Jurkat, Clone E6-1 (cell line): ENCODE measurements at places on chromosomes 13 and 19.
A peak's percentile ranks its signal among the peaks of the same experiment; 100 is the strongest.

DNA sequence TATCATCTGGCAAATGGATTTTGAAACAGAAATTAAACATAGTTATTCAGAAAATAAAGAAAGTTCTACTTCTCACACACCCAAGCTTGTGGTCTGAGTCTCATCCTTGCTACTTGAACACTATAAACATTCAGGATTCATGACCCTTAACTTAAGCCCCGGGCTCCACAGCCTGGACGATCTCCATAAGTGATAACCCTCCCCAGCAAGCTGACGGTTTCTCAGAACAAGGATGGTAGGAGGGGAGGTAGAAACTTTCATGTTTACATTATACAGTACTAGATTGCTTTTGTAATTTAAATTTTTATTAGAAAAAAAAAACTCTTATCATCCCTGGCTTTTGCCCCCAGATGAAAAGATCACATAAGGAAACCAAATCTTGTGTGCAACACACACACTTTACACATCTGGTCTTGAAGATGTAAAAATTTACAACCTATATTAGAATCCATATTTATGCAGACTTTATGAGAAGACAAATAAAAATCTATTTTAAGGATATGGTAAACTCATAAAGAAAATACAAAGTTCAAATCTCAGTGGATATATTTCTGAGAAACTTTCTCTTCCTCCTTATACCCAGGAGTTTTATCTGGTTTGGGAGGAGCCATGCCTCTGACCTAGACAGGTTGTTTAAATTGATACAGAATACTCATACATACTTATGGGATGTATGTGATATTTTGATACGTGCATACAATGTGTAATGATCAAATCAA, 20.0 kb upstream of the ATP12A start:
- no peak for DNase-seq

- DNase-seq = no peak
Measured at GRCh38 chr19:32735936-32736335, 16.4 kb downstream of the TDRD12 start.

GRCh38 chr13:36082396-36082795, 48.8 kb downstream of the DCLK1 start:
- no peak for DNase-seq

DNA sequence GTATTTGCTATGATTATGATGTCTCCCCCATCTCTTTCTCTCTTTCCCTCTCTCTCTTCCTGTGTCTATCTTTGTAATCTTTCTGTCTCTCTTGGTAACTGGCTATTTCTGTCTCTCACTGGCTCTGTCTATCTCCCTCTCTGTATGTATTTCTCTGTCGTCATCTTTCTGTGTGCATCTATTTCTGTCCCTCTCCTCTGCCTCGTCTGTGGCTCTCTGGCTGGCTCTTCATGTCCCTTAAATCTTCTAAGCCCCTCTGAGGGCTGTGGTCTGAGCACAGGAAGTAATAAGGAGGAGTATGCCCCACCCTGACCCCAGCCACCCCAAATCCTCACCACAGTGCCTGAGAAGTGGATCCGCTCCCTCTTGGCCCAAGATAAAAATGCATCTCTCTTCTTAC, 104.4 kb downstream of the DNAJC15 start:
- DNase-seq = peak; percentile 17

DNA sequence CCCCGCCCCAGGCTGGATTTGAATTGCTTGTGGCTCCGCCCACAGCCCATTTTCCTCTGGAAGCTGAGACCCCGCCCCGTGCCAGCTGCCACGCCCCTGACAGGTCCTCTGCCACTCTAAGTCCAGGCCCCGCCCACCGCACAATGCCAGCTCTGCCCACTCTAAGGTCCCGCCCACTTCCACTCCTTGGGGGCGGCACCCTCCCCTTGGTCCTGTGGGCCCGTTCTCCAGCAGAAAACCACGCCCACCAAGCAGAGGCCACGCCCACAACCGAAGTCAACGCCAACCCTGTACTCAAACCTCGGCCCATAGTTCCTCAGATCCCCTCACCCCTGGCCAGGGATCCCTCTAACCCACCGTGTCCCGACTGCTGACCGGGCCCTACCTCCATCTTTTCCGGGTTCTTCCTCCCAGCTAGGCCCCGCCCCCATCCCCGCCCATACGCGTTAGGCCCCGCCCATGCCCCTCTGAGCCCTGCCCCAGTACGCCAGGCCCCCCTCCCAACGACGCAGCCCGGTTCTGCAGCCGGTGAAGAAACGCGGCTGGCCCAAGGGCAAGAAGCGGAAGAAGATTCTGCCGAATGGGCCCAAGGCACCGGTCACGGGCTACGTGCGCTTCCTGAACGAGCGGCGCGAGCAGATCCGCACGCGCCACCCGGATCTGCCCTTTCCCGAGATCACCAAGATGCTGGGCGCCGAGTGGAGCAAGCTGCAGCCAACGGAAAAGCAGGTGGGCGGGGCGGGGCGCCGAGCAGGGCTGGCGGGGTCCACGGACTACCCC, 1.3 kb downstream of the HMG20B start:
- peak; percentile 92 for DNase-seq

- no peak for DNase-seq
Measured at GRCh38 chr19:30224689-30225606, 147.2 kb upstream of the ZNF536 start.

GRCh38 chr13:66154354-66154753, 1075.8 kb downstream of the PCDH9 start:
- no peak for DNase-seq

- no peak for DNase-seq
Measured at GRCh38 chr19:51480590-51480989, 2.3 kb downstream of the CEACAM18 start.

DNA sequence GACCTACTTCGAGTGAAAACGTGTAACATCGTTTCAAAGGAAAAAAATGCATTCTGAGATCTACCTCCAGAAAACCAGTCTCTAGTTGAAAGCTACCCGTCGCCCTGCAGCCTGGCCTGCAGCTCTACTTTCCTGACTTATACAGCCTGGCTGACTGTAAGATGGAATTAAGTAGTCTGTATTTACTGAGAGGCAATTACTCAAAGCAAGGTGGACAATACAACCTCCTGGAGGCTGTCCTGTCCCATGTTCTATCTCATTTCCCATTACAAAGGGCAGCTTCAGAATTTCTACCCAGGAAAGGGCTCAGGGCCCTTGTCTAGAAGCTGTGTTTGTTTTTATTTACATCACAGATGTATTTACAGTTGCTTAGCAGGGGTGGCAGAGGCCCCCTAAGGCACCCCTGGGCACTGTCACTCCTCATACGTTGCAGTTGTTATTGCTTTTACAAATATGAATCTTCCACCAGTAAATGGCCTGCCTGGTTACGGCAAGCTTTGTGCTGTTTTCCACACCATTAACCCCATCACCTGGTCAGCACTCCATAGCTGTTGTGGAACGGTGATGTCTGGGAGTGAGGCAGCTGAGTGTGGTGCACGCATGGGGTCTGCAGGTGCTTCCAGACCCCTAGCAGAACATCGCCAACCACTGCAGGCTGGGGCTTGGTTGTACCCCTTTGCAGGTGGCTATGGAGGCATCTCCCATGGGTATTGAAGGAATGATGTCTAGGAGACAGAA, 46.3 kb upstream of the MTIF3 start:
- DNase-seq = no peak

- peak; percentile 83 for DNase-seq
Measured at GRCh38 chr19:40529093-40529954, 47.3 kb upstream of the SHKBP1 start.

DNA sequence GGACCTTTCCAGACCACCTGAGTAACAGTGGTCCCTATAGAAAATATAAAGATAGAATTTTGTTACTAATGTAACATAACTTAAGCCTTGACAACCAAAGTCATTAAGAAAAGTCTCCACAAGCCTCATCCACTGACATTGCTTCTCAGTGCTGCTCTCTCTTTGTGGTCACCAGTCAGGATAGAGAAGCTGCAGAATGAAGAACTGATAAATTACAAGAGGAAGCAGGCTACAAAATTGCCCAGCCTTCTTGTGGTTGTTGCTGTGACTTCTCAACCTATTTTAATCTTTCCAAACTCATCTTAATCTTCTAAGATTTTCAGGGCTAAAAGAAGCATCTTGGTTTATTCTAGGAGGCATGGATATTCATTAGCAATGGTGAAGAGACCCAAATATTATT, 343.8 kb downstream of the MZT1 start:
- DNase-seq = no peak

DNA sequence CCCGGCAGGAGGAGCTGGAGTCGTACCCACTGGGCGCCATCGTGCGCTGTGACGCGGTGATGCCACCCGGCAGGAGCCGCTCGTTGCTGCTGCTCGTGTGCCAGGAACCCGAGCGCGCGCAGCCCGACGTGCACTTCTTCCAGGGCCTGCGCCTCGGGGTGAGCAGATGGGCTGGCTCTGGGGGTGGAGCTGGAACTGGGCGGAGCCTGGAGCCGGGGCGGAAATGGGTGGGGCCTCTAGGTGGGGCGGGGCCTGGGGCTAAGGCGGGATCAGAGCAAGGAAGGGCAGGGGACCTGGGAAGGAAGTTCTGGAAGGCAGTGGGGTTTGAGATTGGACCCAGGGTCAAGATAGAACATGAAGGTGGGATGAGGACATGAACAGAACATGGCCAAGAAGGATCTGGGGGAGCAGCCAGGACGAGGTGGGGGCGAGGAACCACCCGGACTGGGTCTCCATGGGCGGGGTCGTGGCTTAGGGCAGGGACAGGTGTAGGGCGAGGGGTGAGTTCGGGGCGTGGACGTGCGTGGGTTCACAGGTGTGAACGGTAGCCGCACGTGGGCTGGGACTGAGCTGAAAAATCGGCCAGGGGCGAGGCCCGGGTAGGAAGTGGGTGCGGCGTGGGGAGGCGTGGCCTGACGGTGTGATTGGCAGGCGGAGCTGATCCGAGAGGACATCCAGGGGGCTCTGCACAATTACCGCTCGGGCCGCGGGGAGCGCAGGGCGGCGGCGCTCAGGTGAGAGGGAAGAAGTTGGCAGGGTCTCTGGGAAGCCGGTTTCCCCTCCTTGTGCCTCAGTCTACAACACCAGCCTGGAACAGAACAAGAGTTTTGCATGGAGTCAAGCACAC, 4.7 kb downstream of the EPS8L1 start:
- peak; percentile 82 for DNase-seq

GRCh38 chr13:98377635-98378378, 199.1 kb downstream of the STK24 start:
- no peak for DNase-seq

- peak; percentile 7 for DNase-seq
Measured at GRCh38 chr19:41994521-41994971, 516 bp upstream of the ATP1A3 start.

GRCh38 chr19:28642787-28643683, 569.9 kb downstream of the UQCRFS1 start:
- DNase-seq = no peak

DNA sequence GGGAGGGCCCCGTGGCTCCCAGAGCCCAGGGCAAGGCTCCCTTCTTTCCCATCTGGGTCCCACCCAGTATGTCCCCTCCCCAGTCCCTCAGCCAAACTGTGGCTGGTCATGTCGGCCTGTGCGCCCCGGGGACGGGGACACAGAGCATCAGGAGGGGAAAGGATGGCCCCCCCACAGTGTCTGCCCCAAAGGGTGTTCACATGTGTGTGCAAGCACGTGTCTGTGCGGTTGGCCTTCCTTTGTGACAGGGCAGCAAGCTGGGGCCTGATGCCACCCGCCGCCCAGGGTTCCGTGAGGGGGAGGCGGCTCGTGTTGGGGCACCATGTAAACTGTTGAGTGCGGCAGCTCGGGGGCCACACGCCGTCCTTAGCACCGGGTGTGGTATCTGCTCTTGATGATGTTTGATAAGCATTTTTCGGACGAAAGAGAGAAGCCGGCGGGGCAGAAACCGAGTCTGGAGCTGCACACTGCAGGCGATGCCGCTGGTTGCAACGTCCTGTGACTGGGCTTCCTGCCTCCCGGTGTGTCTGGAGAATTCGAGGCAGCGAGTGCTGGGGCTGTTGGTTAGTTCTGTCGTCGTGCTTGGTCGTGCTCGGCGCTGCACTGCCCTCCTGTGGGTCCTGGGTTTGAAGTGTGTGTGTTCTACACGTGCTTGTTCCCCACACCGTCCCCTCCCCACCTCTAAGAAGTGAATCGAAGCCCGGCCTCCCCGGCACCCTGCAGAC, 18.4 kb downstream of the GNA11 start:
- no peak for DNase-seq

DNA sequence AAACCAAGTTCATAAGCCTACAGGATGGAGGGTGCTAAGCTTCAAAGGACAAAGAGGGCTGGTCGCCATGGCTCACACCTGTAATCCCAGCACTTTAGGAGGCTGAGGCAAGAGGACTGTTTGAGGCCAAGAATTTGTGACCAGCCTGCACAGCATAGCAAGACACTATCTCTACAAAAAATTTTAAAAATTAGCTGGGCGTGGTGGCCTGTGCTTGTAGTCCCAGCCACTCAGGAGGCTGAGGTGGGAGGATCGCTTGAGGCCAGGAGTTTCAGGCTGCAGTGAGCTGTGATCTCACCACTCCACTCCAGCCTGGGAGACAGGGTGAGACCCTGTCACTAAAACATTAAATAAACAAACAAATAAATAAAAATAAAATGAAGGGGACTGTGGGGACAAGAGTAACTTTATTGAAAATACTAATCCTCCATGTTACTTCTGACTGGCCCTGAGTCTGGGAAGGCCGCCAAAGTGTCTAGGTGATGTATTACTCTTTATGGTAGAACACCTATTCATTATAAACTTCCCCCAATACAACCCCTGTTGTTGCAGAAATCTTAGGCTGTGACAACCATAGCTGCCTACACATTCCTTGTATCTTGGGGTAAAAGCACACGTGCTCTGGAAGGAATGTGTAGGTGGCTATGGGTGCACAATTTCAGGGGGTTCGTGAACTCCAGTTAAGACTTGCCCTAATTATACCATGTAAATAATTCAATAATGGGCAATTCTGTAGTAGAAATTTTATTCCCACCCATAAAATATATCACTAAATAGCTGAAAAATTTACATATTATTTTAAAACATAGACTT, 14.6 kb upstream of the URAD start:
- DNase-seq = no peak

GRCh38 chr13:113991191-113991669, 17.4 kb upstream of the C13orf46 start:
- DNase-seq = no peak

- no peak for DNase-seq
Measured at GRCh38 chr19:10187315-10187714, 7.4 kb downstream of the DNMT1 start.

- no peak for DNase-seq
Measured at GRCh38 chr13:110444226-110444653, 117.3 kb downstream of the RAB20 start.
